ENCODE measurements at places on chromosomes 11 and 22.

DNA sequence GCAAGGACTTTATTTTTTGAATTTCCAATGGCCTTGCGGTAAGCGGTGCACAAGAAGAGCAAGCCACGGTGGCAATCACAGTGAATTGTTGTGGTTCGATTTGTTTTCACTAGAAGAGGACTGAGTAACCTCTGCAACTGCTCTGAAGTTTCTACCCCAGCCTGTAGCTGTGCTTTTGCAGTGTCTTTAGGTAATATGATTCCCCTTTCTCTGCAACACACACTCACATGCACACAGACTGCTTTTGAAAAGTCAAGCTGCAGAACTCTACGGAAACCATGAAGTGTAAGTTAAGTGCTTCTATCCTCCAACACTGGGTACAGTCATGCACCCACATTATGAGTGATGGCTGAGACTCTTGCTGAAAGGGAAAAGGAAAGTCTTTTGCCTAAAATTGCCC is 38.4 kb downstream of the CD44 start:
- DNase-seq, result no peak

DNA sequence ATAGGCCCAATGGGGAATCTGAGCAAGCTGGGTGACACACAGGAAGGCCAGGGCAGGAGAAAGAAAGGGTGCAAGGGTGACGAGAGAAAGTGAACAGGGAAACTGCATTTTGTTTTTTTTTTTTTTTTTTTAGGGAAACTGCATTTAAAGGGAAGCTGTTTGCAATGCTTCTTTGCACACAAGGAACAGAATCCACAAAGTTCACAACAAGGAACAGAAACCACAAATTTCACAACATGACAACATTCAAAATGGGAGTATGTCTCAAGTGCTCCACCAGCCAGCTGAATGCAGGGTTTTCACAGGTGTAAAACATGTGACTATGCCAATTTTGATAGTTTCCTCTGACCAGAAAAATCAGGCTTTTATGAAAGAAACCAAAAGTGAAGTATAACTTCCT is 6.8 kb upstream of the PLAAT3 start:
- no peak for DNase-seq

- no peak for DNase-seq
Measured at GRCh38 chr11:122509091-122509490, 146.4 kb upstream of the UBASH3B start.

- no peak for DNase-seq
Measured at GRCh38 chr22:48686694-48687302, 1140.9 kb downstream of the BRD1 start.

DNA sequence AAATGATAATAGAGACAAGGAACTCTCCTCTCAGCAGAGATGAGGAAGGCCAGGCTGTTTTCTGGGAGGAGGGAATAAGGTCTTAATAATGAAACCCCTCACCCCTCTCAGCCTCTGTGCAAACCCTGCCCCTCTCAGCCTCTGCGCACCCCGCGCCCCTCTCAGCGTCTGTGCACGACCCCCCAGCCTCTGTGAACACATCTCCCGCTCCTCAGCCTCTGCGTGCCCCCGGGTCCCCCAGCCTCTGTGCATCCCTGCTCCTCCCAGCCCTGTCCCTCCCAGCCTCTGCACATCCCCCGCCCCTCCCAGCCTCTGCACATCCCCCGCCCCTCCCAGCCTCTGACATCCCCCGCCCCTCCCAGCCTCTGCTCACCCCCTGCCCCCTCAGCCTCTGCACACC is 837.8 kb downstream of the TBC1D22A start:
- no peak for DNase-seq

DNA sequence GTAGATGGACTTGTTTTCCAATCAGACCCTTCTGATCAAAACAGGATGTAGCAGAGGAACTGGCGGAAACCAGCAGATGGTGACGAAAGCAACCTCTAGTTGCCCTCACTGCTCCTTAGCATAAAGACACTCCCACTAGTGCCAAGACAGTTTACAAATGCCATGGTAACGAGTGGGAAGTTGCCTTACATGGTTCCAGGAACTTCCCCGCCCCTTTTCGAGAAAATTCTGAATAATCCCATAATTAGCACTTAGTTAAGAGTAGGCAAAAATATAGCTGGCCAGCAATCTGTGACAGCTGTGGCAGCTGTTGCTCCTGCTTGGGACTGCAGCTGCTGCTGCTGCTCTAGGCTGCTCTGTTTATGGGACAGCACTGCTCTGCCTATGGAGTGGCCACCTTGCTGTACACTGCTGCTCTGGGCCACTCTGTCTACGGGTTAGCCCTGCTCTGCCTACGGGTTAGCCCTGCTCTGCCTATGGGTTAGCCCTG is 33.4 kb upstream of the SORL1 start:
- DNase-seq, result peak; percentile 60

Measured in central memory CD8-positive, alpha-beta T cell (primary cell).